Activated CD4-positive, alpha-beta T cell treated with anti-CD3 and anti-CD28 coated beads for 24 hours (primary cell): ENCODE measurements at places on chromosomes 7 and 10.

DNA sequence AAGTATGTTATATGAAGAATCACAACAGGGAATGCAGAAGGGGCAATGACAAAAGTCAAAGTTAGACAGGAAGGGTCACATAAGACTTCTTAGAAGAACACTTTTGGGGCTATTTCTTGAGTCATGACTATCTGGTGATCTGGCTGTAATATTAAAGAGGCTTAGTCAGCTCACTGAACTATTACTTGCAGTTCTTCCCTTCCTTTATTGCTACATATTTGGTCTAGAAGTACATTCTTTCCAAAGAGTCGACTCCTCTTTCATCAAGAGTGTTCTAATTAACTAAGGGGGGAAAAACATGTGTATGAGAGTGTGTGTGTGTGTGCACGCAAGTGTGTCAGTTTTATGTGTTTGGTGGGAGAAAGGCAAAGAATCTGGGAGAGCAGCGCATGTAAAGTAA, 247.3 kb upstream of the LRRTM3 start:
- no peak for DNase-seq

GRCh38 chr10:118870467-118871243, 115.9 kb upstream of the CACUL1 start:
- no peak for DNase-seq

GRCh38 chr10:129962872-129963640, 1.0 kb downstream of the EBF3 start:
- no peak for DNase-seq

- no peak for DNase-seq
These were observed 122.3 kb downstream of the SGMS1 start for GRCh38 chr10:50501478-50501877.

- no peak for DNase-seq
These were observed 25.5 kb downstream of the VOPP1 start for GRCh38 chr7:55546814-55547213.

GRCh38 chr7:16961641-16962040, 79.9 kb upstream of the AGR3 start:
- DNase-seq = no peak

- DNase-seq = no peak
These were observed 32.8 kb downstream of the PTEN start for GRCh38 chr10:87896216-87896615.

DNA sequence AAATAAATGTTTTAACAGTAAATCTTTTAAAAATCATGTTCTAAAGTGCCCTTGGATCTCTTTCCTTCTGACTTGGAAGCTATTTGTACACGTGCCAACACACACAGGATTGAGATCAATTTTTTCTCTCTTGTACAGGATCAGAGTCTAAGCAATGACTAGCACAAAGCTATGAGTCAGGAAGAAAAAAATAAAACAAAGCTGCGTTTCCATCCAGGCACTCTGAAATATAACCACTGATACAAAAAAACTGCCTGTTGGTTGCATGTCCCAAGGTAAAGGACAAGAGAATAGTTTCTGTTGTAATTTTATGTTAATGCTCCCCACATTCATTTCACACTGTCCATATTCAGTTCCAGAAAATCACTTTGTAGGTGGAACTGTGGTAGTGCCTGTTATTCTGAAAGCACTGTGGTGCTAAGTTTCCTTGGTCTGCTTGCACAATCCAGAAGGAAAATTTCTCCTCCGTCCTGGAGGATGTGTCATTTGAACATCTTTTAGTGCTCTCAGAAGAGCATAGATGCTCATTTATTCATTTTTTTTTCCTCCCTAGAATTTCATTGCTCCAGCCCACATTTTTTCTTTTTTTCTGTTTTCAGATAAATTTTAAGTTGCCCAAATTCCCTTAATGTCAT, 113.4 kb downstream of the PLXDC2 start:
- no peak for DNase-seq

DNA sequence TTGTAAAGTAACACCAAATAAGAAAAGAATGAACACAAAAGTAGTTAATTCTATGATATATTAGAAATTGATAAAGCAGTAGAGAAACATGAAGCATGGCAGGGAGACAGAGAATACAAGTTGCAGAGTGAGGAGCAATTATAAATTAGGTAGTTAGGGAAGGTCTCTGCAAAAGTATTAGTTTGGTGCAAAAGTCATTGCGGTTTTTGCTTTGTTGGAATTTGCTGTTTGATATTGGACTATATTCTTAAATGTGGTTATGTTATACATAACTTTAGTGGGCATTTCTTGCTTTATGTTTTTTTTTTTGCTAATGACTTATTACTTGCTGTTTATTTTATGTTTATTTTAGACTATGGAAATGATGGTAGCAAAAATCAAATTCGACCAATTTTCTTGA, 402.2 kb downstream of the SFMBT2 start:
- no peak for DNase-seq

- no peak for DNase-seq
These were observed 40.3 kb upstream of the KAT6B start for GRCh38 chr10:74786126-74786525.

DNA sequence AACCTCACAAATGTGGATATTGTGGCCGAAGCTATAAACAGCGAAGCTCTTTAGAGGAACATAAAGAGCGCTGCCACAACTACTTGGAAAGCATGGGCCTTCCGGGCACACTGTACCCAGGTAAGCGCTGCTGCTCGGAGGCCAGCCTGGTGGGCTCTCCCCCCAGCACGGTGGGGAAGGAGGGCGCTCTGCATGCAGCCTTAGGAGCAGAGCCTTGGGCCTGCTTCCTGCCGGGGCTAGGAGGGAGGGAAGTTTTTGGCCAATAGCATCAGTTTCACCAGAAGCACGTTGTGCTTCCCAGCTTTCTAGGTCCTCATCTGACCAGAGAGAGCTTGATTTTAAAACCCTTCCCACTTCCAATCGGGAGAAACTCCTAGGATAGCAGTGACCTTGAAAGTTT, 62.8 kb downstream of the FIGNL1 start:
- no peak for DNase-seq

- peak; percentile 21 for DNase-seq
These were observed 8.1 kb downstream of the PRKRIP1 start for GRCh38 chr7:102404005-102404861.
